GM13977 (cell line): ENCODE measurements at places on chromosomes 6 and 20.

- no peak for DNase-seq
Measured at GRCh38 chr6:116649129-116649528, 19.4 kb downstream of the ZUP1 start.

GRCh38 chr6:31541059-31541657, 645 bp downstream of the DDX39B start:
- DNase-seq, result no peak

- no peak for DNase-seq
Measured at GRCh38 chr20:60052322-60052721, 94.1 kb downstream of the CDH26 start.

GRCh38 chr20:34262488-34263288, 21.5 kb downstream of the ASIP start:
- DNase-seq, result no peak

GRCh38 chr20:47568019-47568418, 66.3 kb downstream of the NCOA3 start:
- DNase-seq, result no peak

- DNase-seq, result no peak
Measured at GRCh38 chr20:34074101-34074760, 37.8 kb downstream of the EIF2S2 start.

DNA sequence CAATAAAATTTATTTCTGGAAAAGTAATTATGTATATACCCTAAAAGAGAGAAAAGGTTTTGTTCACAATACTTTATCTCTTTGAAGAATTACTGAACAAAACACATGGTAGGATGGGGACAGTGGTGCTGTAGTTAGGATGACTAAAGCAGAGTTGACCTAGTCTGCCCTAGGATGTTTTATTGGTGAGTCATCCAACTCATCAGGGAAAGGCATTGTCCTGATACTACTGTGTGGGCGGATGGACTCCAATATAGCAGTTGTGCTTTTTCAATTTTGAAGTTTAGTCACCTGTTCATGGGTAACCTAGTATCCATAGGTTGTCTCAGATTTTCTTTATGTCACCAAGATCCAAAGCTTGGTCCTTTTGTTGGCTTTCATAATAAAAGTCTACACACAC, 53.3 kb upstream of the EYS start:
- no peak for DNase-seq

DNA sequence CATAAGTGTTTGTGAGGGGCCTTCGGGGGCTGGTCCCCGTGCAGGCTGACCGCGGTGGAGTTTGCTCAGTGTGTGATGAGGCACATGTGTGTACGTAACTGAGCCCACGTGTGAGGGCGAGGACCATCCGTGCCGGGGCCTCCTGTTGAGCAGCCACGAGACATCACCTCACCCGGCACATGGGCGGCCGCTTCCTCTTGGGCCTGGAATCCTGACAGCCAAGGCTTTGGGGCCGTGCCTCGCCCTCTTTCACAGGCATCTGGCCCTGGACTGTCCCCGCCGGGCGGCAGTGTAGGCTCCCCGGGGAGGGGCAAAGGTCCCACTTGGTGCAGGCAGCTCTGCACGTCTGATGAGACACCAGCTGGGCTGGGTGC, 202.3 kb downstream of the DLL1 start:
- no peak for DNase-seq

- no peak for DNase-seq
Measured at GRCh38 chr6:410555-411395, 19.2 kb downstream of the IRF4 start.

GRCh38 chr6:165891320-165891719, 228.3 kb upstream of the PDE10A start:
- no peak for DNase-seq

DNA sequence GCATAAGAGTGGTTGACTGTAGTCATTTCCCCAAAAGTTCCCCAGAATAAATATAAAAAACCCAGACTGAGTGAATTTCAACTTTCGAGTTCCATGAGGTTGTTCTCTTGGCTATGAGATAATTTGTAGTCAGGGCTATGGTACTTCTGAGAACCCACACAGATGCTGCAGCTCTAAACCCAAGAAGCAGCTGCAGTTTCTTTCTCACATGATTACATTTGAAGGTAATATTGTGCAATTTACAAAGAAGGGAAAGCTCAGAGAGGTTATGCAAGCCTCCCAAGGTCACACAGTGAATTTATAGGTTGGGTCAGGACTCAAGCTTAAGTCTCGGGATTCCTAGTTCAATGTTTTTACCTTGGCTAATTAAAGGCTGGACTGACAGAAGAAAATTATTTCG, 29.7 kb upstream of the CD93 start:
- DNase-seq, result peak; percentile 56

DNA sequence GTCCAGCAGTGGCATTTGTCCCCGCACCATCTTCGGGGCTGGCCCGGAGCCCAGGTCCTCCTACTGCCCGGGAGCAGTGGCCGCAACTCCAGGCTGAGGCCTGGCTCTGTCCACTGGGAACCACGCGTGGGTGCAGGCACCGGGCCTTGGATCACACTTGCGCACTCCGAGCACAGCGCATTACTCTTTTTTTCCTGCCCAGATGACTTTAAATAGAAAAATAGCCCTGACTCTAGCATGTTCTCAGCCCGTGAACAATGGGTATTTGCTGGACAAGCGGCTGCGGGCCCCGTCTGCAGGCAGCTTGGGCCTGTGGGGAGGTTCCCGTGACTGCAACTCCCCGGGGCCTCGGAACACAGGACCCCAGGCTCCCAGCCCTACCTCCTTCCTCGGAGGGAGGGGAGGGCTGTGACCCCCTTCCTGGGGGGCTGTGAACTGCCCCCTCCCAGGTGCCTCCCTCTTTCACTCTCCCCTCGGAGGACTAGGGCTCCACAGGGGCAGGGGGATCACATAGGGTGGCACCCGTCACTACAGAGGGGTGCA, 162.2 kb downstream of the TBXT start:
- no peak for DNase-seq

GRCh38 chr6:136411453-136412354, 122.1 kb upstream of the BCLAF1 start:
- DNase-seq, result no peak

DNA sequence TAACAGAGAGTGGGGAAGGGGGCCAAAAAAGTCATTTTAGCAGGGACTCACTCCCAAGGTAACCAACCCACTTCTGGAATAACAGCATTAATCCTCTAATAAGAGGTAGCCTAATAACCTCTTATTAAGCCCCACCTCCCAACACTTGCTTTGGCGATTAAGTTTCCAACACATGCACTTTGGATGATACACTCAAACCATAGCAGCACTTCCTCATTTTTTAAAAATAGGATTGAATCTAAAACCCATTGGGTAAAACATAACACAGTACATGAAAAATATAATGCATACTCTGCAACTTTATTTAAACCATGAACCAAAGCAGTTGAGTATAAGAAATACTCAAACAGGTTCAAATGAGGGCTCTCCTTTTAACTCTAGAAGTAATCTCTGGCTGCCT, 318.3 kb downstream of the HACE1 start:
- no peak for DNase-seq

- DNase-seq, result no peak
Measured at GRCh38 chr6:132952031-132952867, 137.9 kb downstream of the RPS12 start.

GRCh38 chr6:64113704-64114103, 478.1 kb downstream of the PHF3 start:
- no peak for DNase-seq

GRCh38 chr6:144723431-144723830, 438.3 kb downstream of the UTRN start:
- DNase-seq, result no peak

GRCh38 chr6:4351520-4352321, 216.3 kb upstream of the ECI2 start:
- DNase-seq, result no peak

GRCh38 chr6:107318100-107318736, 141.1 kb downstream of the PDSS2 start:
- DNase-seq, result peak; percentile 39

- DNase-seq, result no peak
Measured at GRCh38 chr6:30463651-30464618, 25.4 kb upstream of the HLA-E start.

DNA sequence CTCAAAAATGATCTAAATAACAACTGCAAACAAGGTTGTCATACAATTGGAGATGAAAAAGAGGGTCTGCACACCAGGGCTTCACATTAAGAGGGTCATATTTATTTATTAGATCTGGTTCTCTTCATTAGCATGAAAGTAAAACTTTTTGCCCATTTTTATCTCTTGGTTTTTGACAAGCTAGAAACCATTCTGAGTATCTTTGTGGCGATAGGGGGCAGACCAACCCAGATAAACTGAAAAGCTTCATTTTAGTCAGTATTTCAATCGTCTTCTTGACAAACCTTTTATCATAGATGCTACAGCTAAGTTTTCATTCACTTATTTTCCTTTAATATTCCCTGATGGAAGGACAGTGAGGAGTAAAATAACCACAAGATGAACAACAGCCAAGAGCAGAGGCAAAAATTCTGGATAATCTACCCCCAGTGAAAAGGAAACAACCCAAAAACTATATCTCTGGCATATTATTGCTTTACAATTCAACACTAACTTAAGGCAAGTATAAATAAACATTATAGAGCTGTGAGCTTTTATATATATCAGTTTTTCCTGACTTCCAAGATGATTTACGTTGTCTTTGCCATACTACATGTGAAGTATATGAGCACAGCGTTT, 45.2 kb downstream of the THEMIS start:
- DNase-seq, result no peak

DNA sequence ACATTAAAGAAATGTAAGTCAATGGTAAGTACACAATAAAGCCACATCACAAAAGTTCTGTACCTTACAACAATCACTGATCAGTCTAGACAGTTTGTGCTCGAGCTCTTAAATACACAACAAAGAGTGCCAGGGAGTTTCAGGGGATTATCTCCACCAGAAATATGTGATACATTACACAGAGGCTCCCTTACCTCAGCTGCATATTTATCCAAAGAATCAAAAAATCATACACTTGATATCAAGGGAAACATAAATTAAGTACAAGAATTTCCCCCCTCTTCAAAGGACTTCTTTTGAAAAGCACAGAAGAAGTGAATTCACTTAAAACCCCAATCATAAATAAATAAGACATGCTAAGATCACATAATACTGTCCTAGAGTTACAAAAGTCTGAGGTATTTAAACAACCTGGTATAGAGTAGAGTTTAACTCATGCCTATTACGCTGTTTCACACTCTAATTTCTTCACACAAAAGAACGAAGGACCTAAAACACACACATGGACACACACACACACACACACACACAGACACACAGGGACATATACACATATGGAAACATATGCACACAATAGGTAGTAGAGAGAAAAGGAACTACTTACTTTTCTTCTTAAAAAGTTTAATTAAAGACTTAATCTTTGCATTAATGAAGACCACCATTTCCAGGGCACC, 528 bp downstream of the NHSL1 start:
- DNase-seq, result no peak

DNA sequence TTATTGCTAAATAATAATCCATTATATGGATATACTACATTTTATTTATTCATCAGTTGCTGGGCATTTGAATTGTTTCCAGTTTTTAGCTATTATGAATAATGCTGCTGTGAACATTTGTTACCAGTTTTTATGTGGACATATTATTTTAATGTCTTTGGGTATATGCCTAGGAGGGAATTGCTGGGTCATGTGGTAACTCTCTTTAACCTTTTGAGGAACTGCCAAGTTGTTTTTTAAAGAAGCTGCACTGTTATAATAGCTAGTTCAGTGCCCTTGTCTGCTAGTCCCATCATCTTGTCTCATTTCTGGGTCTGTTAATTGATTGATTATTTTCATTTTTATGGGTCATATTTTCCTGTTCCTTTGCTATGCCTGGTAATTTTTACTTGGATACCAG, 56.3 kb downstream of the FOXO3 start:
- no peak for DNase-seq

DNA sequence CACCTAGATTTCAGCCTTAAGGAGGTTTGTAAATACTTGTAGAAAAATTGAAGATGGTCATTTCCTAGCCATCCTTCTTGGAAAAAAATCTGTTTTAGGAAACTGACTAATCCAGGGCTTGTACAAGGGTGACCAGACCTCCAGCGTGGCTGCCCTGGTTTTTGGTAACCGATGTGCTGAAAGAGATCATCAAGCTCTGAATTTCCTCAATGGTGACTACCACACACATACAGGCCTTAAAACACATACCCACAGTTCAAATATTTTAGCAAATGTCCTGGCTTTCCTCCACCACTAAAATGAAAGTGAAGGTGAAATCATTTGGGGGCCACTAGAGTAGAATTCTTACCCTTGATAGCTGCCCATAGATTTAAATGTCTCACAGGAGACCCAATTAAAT, 215.3 kb upstream of the SUPT3H start:
- no peak for DNase-seq

GRCh38 chr6:78599526-78599925, 267.8 kb upstream of the IRAK1BP1 start:
- no peak for DNase-seq

DNA sequence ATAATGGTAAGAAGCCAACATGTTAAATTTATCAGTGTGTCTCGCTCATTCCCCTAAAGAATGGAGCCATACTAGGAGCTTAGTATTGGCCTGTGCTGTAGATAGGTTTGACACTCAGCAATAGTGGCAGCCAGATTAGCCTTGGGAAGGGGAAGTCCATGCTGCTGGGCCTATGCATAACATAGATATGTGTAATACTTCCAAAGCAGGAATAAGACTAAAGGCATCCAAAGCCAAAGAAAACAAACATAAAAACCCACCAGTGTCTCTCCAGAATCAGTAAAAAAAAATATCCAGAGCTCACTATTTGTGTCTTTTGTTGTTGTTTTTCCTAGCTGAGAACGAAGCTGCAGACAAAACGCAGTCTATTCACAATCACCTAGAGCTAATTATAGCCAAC, 104.2 kb upstream of the STXBP5 start:
- DNase-seq, result no peak

GRCh38 chr6:56716229-56716628, 73.5 kb upstream of the DST start:
- no peak for DNase-seq

DNA sequence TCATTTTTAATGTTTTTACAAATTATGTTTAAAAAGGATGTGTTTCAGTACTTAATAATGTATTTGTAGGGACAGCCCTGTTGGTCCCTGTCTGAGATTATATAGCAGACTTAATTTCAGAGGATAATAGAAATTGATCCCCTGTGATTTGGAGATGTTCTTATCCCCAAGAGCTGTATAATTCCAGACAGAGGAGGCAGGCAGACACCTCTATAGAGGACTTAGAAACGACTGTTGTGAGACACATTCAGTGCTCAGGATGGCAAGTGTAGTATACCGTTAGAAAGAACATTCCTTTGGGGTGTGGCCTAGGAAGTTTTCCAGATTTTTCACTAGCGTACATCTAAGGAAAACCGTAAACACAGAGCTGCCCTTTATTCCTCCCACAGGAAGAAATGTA, 117.8 kb downstream of the MAP3K4 start:
- no peak for DNase-seq

GRCh38 chr6:164106345-164106769, 691.8 kb downstream of the QKI start:
- peak; percentile 44 for DNase-seq

GRCh38 chr6:13355999-13356785, 27.9 kb upstream of the TBC1D7 start:
- peak; percentile 78 for DNase-seq
